ENCODE measurements at places on chromosomes 1 and 21.

GRCh38 chr1:1360506-1361169 is 2.3 kb upstream of the MXRA8 start:
- DNase-seq, result no peak

GRCh38 chr1:9960706-9961562 is 17.7 kb downstream of the NMNAT1 start:
- no peak for DNase-seq

- DNase-seq, result no peak
Measured at GRCh38 chr1:226945858-226946245, 5.8 kb downstream of the COQ8A start.

DNA sequence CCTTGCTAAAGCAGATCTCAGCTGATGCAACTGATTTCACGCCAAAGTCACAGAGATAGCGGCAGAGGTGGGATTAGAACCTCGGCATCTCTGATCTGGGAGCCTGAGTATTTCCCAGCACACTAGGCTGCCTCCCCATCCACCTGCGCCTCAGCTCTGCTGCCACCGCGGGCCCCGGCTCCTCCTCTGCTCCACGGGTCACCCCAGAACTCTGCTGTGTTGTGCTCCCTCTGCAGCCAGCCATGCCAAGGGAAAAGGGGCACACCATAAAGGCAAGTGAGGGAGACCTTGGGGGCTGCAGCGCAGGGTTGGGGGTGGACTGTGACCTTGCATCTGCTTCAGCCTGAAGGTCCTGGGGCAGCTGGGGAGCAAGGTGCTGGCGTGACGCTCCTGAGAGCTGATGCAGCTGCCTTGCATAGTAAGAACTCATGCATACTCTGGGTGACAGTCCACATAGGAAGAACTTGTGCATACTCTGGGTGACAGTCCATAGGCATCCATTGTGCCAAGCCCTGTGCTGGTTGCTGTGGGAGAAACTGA is 68.7 kb downstream of the MAN1C1 start:
- no peak for DNase-seq

DNA sequence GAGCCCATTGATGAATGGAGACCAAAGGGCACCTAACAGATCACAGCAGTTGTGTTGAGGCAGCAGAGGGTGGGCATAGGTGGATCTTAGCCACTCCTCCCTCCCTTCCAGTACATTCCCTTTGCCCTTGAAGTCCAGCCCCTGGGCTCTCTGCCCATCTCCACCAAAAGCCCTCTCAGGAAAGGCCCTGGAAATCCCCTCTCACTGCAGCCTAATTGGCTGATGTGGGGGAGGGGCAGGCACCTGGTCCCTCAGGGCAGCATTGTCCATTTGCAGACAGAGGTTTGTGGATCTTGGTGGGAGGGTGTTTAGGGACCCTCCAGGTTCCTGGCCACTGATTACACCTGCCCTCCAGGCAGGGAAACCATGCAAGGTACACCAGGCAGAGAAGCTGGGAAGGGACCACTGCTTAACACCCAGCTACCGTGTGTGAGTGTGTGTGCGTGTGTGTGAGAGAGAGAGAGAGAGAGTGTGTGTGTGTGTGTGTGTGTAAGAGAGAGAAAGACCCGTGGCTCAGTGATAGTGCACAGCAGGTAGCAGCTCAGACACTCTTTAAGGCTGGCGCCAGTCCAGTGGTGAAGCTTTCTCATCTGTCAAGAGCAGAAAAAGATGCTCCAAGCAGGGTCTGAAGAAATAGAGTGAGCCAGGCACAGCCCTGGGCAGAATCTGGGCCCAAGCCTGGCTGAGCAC is 71.1 kb downstream of the MATN1 start:
- DNase-seq, result no peak

Data from stimulated activated CD8-positive, alpha-beta memory T cell treated with anti-CD3 and anti-CD28 coated beads, Interleukin-15, amount 100 ng/mL, for 4 hours (primary cell).